Effector memory CD4-positive, alpha-beta T cell (primary cell): ENCODE measurements at places on chromosomes 7 and 10.

GRCh38 chr7:139328375-139328774 is 12.8 kb upstream of the FMC1 start:
- no peak for DNase-seq

GRCh38 chr7:28900311-28900710 is 57.8 kb downstream of the TRIL start:
- no peak for DNase-seq

- no peak for DNase-seq
Observed at GRCh38 chr10:62014510-62014909, 113.0 kb downstream of the ARID5B start.

- no peak for DNase-seq
Observed at GRCh38 chr7:39130857-39131526, 153.3 kb downstream of the POU6F2 start.

- DNase-seq: no peak
Observed at GRCh38 chr7:55884321-55884720, 2.9 kb upstream of the ZNF713 start.

DNA sequence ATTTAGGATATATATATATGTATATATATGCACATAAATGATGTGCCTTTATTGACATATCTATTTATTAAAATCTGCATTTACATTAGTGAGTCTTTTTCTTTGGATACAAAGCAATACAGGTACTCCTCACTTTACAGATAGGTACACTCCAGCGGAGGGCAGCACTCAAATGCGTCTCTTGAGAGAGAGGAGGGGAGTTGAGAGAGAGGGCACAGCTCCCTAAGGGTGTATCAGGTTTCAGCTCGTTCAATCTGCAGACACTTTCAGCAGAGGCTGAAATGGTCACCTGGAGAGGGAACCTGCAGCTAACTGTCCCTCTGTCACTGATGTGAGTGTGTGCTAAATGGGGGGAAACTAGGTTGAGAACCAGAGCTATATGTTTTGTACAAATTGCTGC is 21.5 kb downstream of the C10orf53 start:
- DNase-seq: no peak

DNA sequence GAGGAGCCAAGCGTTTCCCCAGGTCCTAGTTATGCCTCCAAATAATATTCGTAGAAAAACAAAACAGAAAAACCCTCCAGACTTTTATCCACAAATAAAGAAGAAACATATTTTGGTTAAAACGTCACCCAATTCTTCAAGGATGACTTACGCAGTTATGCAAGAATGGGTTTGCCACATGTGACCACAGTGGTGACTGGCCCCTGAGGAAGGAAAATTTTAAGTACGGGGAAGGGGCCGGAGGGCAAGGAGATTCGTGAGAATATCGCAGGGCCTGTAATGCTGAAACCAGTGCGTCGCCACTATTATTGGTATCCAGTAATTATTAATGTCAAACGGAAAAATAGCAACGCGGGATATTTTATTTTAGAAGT is 537 bp upstream of the MRPS24 start:
- DNase-seq: no peak

DNA sequence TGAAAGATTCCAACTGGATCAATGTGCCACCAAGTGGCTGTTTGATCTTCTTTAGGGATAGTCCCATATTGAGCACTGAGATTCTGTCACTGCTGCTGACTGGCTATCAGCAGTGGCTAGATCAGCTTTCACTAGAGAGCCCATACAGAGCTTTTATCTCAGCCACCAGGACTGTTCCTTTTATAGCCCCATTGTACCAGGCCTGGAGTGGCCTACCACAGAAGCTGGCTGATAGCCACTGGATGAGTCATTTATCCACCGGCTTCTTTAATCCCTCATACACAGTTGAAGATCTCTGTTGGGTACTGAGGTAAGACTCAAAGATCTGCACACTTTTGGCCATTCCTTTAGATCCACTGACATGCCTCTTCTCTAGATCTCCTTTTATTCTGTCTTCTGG is 1101.1 kb downstream of the SORCS3 start:
- no peak for DNase-seq

DNA sequence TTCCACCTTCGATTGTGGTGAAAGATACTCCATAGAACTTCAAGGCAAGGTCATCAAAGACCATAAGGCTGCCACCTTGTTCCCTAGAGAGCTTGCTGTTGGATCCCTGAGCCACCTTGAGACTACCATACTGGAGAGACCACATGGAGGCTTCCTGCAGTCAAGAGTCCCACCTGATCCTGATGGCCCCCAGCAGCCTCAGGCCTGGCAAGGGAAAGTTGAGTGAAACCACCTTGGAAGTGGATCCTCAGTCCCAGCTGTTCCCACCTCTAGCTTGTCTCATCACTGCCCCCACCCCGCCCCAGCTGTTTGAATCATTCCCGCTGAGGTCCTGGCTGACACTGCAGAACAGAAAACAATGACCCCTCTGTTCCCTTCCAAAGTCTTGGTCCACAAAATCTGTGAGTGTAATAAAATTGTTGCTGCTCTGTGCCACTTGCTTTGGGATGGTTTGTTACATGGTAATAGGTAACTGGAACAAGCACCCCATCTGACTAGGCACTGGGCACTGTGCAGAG is 32.0 kb downstream of the PRLHR start:
- no peak for DNase-seq

GRCh38 chr7:132255898-132256297 is 320.4 kb downstream of the PLXNA4 start:
- no peak for DNase-seq

- DNase-seq: no peak
Observed at GRCh38 chr10:11270858-11271179, 253.1 kb downstream of the CELF2 start.

- no peak for DNase-seq
Observed at GRCh38 chr10:27659786-27660185, 85.8 kb downstream of the MKX start.

DNA sequence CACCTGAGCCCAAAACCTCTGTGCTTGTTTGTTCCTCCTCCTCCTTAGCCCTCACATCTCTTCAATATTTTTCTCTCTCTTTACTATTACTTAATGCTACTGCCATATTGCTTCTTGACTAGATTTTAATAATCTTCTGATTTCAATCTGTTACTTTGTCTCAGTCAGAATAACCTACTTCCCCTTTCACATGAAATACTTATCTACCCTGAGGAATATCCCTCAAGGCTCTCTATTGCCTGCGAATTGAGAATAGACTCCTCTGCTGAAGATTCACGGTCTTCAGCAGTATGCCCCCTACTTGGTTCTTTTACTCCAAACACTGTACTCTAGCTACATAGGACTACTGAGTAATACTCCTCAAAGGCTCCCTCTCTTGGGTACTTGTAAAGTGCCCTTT is 430.3 kb downstream of the AUTS2 start:
- no peak for DNase-seq

DNA sequence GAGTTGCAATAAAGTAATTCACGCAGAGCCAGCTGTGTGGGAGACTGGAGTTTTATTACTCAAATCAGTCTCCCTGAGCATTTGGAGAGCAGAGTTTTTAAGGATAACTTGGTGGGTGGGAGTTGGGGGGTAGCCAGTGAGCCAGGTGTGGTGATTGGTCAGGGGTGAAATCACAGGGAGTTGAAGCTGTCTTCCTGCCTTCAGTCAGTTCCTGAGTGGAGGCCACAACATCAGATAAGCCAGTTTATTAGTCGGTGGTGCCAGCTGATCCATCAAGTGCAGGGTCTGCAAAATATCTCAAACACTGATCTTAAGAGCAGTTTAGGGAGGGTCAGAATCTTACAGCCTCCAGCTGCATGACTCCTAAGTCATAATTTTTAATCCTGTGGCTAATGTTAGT is 3.3 kb upstream of the CYP51A1 start:
- no peak for DNase-seq

DNA sequence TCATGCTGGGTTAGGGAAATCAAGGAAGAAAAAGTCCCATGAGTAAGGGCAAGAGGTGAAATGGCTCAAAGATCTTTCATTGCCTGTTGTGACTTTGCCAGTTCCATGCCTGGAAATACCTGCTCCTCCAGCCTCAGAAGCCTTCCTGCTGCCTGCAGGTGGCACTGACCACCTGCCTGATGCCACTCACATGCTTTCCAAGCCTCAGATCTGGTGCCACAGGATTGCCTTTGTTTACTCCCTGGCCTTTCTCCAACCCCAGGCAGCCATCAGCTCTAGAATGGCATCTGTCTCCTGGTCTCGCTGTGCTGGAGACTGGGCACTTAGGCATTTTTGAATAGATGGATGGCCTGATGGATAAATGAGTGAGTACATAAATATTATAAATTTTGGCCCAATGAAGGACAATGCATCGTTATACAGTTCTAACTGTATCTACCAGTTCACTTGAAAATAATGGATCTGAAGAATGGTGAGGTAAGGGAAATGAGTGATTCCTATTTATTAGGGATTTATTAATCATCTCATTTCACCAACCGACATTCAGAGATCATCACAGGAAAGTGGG is 657.2 kb downstream of the INHBA start:
- no peak for DNase-seq

DNA sequence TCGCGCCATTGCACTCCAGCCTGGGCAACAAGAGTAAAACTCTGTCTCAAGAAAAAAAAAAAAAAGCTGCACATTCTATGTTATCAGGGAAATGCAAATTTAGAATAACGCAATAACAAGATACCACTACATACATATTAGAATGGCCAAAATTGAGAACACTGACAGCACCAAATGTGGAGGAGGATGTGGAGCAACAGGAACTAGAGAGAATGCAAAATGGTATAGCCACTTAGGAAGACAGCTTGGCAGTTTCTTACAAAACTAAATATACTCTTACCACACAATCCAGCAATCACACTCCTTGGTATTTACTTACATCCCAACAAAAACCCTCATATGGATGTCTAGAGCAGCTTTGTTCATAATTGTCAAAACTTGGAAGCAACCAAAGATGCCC is 76.8 kb downstream of the ALOX5 start:
- no peak for DNase-seq

- DNase-seq: no peak
Observed at GRCh38 chr10:51090190-51090589, 15.9 kb downstream of the PRKG1 start.

DNA sequence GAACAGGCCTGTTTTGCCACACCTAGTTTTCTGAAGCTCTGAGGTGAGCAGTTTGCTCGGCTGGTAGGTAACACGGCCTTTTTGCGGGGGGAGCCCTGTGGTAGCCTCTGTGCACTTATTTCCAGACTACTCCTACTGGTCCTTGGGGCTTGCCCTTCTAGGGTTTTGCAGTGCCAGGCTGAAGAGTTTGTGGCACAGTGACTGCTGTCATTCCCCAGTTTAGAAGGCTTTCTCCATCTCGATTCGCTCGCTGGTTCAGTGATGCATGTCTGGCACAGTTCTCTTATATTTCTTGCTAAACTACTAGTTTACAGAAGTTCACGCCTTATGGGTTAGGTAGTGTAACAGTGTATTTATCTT is 711 bp downstream of the KIF20B start:
- DNase-seq: no peak
